Kidney (tissue), 22 donors: ENCODE measurements at places on chromosomes 5 and 9. TPM values are rescaled to one million over a fixed set of nuclear protein-coding genes. Genes with fewer than 3 reads are reported as not detected.

DNA sequence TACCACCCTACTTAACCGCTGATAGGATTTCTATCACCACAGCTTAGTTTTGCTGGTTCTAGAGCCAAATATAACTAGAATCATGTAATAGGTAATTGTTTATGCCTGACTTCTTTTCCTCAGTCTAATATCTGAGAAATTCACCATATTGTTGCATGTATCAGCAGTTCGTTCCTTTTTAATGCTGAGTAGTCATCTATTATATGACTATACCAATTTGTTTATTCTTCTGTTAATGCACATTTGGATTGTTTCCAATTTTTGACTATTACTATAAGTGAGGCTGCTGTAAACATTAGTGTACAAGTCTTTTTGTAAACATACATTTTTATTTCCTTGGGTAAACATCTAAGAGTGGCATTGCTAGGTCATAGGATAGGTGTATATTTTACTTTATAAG is 25.9 kb downstream of the CSNK1G3 start:
- DNase-seq: no peak

- DNase-seq: no peak
Measured at GRCh38 chr9:111167341-111167740, 129.1 kb upstream of the LPAR1 start.

The LIFR gene
- total RNA-seq: 90.1 TPM

The JAKMIP2 gene
- 0.38 TPM for total RNA-seq

The F12 gene
- total RNA-seq: 4.2 TPM
